ENCODE measurements at places on chromosomes 6 and 20. TPM values are rescaled to one million over a fixed set of nuclear protein-coding genes. Genes with fewer than 3 reads are reported as not detected.

MAS1 gene
- polyA plus RNA-seq = 0.07 TPM

ARMC2 gene
- polyA plus RNA-seq = 25.8 TPM

SLC22A2 gene
- polyA plus RNA-seq = 0.14 TPM

HTR1B gene
- polyA plus RNA-seq = 0.11 TPM

ID4 gene
- polyA plus RNA-seq = 44.0 TPM

STX11 gene
- polyA plus RNA-seq = 2.6 TPM

GTSF1L gene
- polyA plus RNA-seq = not detected

DNA sequence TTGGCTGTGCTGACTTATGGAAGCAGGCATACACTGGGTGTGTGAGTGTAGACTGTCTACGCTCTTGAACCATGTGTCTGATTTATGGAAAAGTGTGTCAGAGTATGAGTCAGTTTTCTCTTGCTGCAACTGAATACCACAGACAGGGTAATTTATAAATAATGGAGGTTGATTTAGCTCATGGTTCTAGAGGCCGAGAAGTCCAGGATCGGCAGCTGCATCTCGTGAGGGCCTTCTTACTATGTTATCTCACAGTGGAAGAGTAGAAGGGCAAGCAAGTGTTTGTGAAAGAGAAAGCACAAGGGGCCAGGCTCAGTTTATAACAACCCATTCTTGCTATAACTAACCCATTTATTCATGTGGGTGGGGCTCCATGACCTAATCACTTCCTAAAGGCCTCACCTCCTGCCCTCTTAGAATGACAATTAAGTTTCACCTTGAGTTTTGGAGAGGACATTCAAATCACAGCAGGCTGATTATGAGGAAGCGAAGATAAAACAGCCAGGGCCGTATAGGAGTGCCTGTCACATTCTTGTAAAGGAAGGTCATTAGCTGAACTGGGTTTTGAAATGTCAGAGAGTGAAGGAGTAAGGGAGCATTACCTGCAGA is 6.7 kb downstream of the GPR31 start:
- DNase-seq = no peak
- no peaks in the 10 kb centered on the region for H3K27me3 ChIP-seq
- no peak overlapping the region for H3K4me3 ChIP-seq
- no peak overlapping the region for H3K27ac ChIP-seq

DNA sequence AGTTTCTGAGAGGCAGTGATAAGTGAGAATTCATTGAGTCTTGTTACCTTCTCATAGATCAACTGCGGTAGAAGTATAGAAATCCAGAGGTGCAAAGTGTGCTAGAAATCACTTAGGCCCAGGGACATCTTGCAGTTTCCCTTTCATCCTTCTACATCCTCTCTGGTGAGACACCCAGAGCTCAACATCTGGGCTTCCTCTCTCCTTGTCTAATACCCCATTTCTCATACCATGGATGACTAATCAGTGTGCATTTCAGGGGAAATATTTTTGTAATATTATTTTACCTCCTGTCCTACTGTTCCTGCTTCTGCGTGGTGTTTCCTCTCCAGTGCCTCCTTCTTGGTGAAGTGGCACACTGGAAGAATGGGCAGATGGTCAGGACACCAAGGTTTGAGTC is 322.4 kb downstream of the TFAP2B start:
- no peak overlapping the region for H3K27ac ChIP-seq
- H3K27me3 ChIP-seq = no peaks in the 10 kb centered on the region
- no peak for DNase-seq
- H3K36me3 ChIP-seq = no peaks in the 10 kb centered on the region
- no peaks in the 10 kb centered on the region for H3K4me1 ChIP-seq

- DNase-seq = no peak
- peaks cover 24% of the 10 kb centered on the region for H3K4me1 ChIP-seq
- H3K36me3 ChIP-seq = peaks cover 2% of the 10 kb centered on the region
- peak within 1 kb of the TSS; percentile 13 for H3K4me3 ChIP-seq
- H3K27me3 ChIP-seq = no peaks in the 10 kb centered on the region
- H3K27ac ChIP-seq = peak within 1 kb of the TSS; percentile 22
Observed at GRCh38 chr20:11917663-11918062, at the start of gene BTBD3. Gene BTBD3 (plus strand): TSS chr20:11917893. CDS start chr20:11918276, 383 bp downstream.

- H3K4me1 ChIP-seq = peaks cover 45% of the 10 kb centered on the region
- H3K4me3 ChIP-seq = no peak overlapping the region
- peak overlapping the region; percentile 64 for H3K27ac ChIP-seq
- no peaks in the 10 kb centered on the region for H3K36me3 ChIP-seq
- H3K27me3 ChIP-seq = no peaks in the 10 kb centered on the region
- peak; percentile 58 for DNase-seq
Observed at GRCh38 chr20:31695849-31696804, 26.5 kb downstream of the BCL2L1 start.

GRCh38 chr20:25397821-25398220 is 7.2 kb upstream of the ABHD12 start:
- no peaks in the 10 kb centered on the region for H3K4me1 ChIP-seq
- H3K36me3 ChIP-seq = no peaks in the 10 kb centered on the region
- no peaks in the 10 kb centered on the region for H3K27me3 ChIP-seq
- H3K27ac ChIP-seq = no peak overlapping the region
- H3K4me3 ChIP-seq = no peak overlapping the region

GRCh38 chr20:50044353-50044960 is 61.7 kb downstream of the SNAI1 start:
- DNase-seq = no peak
- H3K27me3 ChIP-seq = no peaks in the 10 kb centered on the region
- no peaks in the 10 kb centered on the region for H3K36me3 ChIP-seq
- H3K4me3 ChIP-seq = no peak overlapping the region

DNA sequence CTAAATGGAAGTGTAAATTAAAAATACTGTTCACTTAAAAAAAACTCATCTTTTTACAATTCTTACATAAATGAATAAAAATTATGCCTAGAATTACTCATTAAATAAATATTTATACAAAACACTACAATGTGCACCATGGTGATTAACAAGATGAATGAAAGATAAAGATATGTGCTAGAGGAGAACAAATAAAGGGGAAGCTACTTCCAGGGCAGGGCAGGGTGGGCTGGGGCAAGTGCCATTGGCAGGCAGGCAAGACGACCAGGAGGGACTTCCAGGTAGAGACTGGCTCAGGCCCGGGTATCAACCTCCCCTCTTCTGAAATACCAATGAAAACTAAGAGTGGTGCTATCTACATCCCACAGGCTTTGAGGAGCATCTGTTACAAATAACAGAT is 20.4 kb downstream of the PREP start:
- no peak for DNase-seq
- H3K4me1 ChIP-seq = no peaks in the 10 kb centered on the region
- no peaks in the 10 kb centered on the region for H3K27me3 ChIP-seq
- no peaks in the 10 kb centered on the region for H3K36me3 ChIP-seq
- no peak overlapping the region for H3K4me3 ChIP-seq

- no peaks in the 10 kb centered on the region for H3K4me1 ChIP-seq
- H3K27me3 ChIP-seq = no peaks in the 10 kb centered on the region
- no peak overlapping the region for H3K4me3 ChIP-seq
- DNase-seq = no peak
- no peaks in the 10 kb centered on the region for H3K36me3 ChIP-seq
Observed at GRCh38 chr6:159213405-159213804, 44.2 kb downstream of the FNDC1 start.

DNA sequence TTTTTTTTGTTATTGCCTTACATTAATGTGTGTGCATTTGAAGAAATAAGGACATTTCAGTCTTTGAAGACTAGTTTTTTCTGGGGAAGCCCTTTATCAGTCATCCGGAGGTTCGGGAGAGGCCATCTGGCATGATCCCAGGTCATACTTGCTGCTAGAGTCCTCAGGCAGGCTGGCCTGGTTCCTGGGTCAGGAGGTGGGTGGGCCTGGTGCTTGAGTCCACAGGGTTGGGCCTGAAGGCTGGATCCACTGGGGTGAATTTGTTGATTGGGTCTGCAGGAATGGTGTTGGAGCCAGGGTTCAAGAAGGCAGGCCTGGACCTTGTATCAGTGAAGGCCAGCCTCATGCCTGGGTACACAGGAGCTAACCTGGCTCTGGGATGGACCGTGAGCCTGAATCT is 15.8 kb upstream of the WFDC9 start:
- no peaks in the 10 kb centered on the region for H3K36me3 ChIP-seq
- H3K4me3 ChIP-seq = no peak overlapping the region
- H3K27me3 ChIP-seq = no peaks in the 10 kb centered on the region
- H3K4me1 ChIP-seq = no peaks in the 10 kb centered on the region
- DNase-seq = no peak

All from left lung (tissue), 14 donors.